ENCODE measurements at places on chromosomes 16 and 17.

GRCh38 chr16:11705311-11706025 is 37.2 kb downstream of the TXNDC11 start:
- no peak for DNase-seq

DNA sequence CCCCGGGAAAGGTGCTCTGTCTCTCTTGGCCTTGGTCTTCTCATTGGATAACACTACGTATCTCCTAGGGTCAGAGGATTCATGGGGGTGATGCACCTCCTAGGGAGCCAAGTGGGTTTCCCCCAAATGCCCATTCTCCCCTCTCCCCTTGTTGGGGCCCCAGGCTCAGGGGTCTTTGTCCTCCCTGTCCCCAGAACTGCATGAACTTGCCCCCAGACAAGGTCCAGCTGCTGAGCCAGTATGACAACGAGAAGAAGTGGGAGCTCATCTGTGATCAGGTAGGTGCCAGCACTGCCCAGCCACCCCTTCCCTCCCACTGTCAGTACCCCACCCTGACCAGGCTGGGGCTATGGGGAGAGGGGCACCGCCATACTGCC is 8.7 kb downstream of the FMNL1 start:
- DNase-seq = no peak

GRCh38 chr17:55962951-55963401 is 190.3 kb upstream of the ANKFN1 start:
- DNase-seq = no peak

DNA sequence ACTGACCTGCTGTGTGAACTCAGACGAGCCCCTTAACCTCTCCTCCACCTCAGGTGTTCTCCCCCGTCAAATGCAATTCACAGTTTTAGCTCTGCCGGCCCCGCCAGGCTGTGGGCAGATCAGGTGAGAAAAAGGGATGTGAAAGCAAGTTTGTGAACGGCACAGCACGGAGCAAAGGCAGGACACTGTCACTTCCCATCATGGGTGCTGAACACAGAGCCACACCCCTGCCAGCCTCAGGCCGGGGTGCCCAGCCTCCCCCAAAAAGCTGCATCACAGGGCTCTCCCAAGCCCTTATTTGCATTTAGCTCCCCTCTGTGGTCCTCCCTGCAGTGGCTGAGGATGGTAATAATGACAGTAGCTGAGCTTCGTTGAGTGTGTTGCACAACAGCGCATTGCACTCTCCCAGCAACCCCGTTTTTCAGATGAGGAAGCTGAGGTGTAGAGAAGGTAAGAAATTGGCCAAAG is 88.8 kb upstream of the TNRC6C start:
- DNase-seq = no peak

GRCh38 chr17:46796524-46796923 is 22.0 kb downstream of the WNT3 start:
- no peak for DNase-seq

GRCh38 chr16:30738984-30739951 is 9.0 kb upstream of the PHKG2 start:
- DNase-seq = no peak

DNA sequence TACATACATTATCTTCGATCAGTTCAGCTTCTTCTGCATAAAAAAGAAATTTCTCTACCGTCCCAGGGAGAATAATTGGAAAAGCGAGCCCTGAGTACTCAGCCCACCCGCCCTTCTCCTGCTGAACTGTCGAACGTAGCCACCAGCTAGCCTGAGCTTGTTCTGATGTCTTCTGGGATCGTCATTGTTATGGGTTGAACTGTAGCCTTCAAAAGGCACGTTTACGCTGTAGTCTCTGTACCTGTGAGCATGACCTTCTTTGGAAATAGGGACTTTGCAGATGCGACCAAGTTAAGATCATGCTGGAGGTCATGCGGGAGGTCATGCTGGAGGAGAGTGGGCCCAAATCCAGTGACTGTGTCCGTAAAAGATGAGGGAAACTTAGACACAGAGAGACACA is 86.2 kb downstream of the CMIP start:
- no peak for DNase-seq

DNA sequence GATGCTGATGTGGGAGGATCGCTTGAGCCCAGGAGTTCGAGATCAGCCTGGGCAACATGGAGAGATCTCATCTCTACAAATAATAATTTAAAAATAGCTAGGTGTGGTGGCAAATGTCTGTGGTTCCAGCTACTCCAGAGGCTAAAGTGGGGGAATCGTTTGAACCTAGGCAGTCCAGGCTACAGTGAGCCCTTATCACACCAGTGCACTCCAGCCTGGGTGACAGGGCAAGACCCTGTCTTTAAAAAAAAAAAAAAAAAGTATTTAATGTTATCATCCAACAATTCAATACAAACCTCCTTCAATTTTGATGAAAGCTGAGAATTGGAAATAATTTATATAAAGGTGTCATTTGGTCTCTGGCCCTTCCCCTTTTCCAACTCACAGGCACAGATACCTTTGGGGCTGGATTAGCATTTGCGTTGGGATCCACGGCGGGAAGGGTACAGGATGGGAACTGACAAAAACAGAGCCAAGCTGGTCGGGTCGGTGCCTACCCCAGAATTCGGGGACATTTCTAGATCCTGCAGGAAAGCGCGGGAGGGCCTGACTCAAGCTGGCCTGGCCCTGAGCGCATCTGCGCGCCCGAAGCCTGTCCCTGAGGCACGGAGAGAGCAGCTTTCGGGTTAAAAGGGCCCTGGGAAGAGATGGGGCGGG is 860 bp upstream of the DCAF7 start:
- DNase-seq = no peak

DNA sequence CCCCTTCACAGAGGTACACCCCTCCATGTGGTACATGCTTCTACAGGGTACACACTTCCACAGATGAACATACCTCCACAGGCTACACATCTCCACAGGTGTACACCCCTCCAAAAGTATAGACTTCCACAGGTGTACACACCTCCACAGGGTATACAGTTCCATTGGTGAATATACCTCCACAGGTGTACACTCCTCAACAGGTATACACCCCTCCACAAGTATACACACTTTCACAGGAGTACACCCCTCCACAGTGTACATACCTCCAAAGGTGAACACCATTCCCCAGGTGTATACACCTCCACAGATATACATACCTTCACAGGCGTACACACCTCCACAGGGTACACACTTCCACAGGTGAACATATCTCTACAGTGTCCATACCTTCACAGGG is 9.4 kb downstream of the FOXN1 start:
- DNase-seq = no peak

- DNase-seq = no peak
Measured at GRCh38 chr16:87323727-87324410, 6.7 kb upstream of the C16orf95 start.

- no peak for DNase-seq
Measured at GRCh38 chr17:10899281-10899680, 61.4 kb upstream of the PIRT start.

DNA sequence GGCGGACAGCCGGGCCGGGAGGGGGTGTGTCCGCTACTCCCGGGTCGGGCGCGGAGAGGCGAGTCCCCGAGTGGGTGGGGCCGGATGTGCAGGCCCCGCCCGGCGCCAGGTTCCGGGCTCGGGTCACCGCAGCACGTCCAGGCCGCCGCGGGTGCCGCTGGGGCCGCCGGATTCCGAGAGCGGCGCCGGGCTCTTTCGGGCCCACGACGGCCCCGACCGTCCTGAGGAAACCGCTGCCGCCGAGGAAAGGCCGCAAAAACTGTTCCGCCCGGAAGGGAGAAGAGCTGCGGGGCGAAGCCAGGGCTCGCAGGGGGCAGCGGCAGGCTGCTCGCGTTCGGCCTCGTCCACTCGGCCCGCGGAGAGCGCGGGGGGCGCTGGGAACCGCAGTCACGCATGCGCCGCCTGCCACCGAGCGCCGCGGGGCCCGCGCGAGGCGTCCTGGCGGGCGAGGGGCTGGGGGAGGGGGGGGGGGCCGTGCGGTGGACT is at the start of gene ZKSCAN2:
TSS of gene ZKSCAN2 (minus strand) at position 376 of the 486 bp plus-strand sequence. CDS start 718 bp downstream, outside the sequence.
- peak; percentile 86 for DNase-seq

GRCh38 chr17:50268743-50269275 is 5.5 kb upstream of the TMEM92 start:
- no peak for DNase-seq

- DNase-seq = no peak
Measured at GRCh38 chr17:42284566-42284965, 3.7 kb upstream of the STAT5A start.

DNA sequence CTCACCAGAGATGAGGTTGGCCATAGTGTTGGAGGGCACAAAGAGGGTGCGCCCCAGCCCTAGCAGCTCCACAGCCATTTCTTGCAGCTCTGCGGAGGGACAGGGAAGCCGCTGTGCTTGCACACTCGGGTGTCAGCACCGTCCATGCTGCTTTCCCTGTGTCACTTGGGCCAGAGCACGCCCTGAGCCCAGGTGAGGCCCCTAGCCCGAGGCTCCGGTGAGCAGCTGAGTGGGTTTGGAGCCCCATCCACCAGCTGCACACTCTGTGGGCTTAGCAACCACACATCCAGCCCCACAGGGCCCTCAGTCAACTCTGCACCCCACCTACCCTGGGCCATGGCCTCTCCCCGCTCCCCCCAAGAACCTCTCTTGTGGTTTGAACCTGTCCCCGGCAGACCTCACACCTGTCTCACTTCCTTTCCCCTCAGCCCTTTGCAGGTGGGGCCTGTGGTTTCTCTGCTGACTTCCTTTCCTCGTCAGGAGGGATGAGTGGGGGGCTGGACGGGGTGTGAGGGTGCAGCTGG is 20.7 kb downstream of the TMEM235 start:
- DNase-seq = no peak

DNA sequence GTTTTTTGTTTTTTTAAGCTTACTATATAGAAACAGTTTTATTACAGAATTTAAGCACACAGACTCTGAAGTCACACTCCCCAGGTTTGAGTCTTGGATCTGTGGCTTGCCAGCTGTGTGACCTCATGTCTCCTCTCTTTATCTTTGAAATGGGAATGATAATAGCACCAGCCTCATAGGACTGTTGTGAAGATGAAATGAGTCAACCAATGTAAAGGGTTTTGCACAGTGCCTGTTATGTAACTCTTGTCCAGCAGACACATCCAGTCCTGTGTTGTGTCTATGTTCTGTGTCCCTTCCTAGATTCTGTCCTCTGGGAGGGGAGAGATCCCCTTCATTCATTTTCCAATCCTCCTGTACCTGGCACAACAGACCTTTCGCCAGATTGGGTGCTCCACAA is 3.1 kb upstream of the CPD start:
- DNase-seq = no peak

DNA sequence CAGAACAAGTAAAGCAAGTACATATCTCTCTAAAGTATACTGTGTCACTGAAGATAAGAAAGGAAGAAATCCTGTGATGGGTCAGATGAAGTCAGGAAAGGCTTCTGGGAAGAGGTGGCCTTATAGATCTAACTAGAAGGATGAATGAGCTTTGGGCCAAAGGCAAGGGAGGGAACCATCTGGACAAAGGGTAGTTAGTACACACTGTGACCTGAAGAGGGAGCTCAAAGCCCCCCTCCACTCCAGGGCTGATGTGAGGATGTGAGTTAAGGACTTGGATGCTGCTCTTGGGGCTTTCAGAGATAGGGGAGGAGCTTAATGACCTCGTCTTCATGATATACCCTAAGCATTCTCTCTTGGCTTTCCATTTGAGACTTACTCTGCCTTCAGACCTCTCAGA is 185.3 kb upstream of the CACNG3 start:
- peak; percentile 31 for DNase-seq

GRCh38 chr16:72042157-72042660 is 12.1 kb upstream of the HP start:
- no peak for DNase-seq

DNA sequence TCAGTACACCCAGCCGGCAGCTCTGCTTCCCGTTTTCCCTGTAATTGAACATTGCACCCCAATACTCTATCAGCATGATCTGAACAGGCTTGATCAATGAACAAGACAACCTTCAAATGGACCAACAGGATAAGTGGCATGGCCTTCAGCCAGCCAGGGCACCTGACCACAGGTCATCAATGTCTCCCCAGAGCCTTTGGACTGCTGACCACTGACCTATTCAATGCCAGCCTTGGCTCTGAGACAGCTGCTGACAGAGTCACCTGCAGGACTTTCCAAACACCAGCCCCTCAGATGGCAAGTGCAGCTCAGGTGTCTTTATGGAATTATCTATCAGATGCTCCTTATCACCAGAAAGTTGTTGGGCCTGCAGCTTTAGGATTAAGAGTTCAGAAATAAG is 462.9 kb upstream of the ASIC2 start:
- no peak for DNase-seq

DNA sequence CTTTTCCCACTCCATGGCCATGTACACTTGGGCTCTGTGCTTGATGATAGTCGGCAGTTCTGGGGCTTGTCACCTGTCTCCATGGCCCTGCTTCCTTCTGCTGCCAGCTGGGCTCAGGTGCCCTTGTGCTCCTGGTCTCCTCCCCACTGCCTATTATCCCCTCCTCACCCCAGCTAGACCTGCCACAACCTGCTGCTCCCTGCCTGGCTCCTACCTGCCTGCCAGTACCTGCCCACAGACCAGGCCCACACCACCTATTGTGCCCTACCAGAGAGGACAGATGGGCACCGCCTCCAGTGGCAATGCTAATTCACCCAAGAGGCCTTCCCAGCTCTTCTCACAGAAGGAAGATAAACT is 538 bp upstream of the RAPGEFL1 start:
- DNase-seq = no peak

DNA sequence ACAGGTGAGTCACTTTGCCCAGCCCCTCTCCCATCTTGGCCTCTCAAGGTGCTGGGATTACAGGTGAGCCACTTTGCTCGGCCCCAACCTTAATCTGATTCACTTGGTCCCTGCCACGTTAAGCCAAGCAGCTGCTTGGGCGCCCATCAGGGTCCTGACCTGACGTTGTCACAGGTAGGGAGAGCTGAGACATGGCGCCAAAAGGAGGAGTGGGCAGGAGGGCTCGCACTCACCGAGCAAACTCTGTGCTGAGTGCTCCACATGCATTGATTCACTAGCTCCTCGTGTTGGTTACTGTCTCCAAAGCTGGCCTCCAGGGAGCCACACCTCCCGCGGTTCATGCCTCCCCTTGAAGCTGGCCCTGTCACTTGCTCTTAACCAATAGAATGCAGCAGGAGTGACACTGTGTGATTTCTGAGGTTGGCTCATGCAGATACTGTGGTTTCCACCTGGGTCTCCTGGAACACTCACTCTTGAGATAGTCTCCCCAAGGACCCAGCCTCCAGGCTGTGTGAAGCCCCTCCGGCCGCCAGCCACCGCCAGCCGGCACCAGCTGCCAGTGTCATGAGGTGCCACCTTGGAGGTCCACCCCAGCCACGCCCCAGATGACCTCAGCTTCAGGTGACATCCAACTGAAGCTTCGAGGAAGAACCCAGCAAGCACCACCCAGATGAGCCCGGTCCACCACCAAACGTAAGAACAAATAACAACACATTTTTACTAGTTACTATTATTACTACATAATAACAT is 223.0 kb downstream of the GSG1L start:
- DNase-seq = no peak

GRCh38 chr16:19685176-19685575 is 32.9 kb downstream of the KNOP1 start:
- no peak for DNase-seq

GRCh38 chr16:81518439-81518757 is 73.8 kb downstream of the CMIP start:
- no peak for DNase-seq

DNA sequence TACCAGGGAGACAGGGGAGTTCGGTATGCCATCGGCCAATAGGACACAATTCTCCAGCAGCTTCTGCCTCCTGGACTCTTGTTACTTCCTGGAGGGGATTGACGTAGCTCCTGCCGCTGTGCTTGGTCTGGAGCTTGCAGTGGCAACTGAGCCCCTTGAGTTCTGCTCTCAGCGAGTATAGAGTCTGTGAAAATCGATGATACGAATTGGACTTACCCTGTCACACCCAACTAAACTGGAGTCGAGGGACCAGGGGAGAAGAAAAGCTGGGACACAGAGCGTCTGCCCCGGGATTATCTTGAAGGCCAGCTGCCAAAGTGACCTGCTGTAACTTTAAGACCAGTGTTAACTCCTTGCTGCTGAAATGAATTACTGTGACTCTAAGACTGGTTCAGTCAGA is 22.2 kb downstream of the SEC14L1 start:
- DNase-seq = no peak

Data from stimulated activated CD4-positive, alpha-beta T cell treated with anti-CD3 and anti-CD28 coated beads, Interleukin-12 subunit alpha, Interleukin-12 subunit beta, amount 100 ng/mL, for 48 hours (primary cell).